Heart right ventricle (tissue), 16 donors: ENCODE measurements at places on chromosomes 6 and 20.

DNA sequence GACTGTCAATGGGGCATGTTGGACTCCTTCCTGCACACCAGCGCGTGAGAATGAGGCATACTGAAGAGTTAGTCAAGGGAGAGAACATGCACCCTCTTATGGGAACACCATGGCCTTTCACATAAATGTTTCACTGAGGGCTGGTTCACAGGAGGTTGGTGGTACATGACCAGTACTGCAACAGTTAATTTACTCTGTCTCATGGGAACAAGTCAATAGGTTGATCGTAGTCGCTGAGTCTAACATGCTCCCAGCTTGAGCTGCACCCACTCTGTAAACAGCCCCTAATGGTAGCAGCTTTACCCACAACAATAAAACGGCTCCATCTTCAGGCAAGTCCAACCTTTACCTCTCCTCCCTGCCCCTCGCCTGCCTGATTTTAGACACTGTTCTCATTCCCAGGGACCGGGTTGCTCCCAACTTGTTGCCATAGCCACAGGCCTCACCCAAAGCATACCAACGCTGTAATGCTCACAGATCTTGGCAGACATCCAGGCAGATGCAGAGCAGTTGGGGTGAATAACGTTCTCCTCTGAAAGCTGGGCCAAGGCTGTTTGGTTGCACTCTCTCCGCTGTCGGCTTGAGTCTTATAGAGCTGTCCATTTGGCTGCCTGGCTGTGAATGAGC is 111.3 kb downstream of the LY86 start:
- DNase-seq: peak; percentile 90

- DNase-seq: no peak
Measured at GRCh38 chr6:167719920-167720319, 106.8 kb upstream of the AFDN start.

GRCh38 chr6:64034910-64035655 is 399.5 kb downstream of the PHF3 start:
- no peak for DNase-seq

GRCh38 chr20:63345328-63346100 is 15.6 kb downstream of the CHRNA4 start:
- peak; percentile 76 for DNase-seq

GRCh38 chr6:131024565-131024964 is 38.5 kb downstream of the EPB41L2 start:
- no peak for DNase-seq

DNA sequence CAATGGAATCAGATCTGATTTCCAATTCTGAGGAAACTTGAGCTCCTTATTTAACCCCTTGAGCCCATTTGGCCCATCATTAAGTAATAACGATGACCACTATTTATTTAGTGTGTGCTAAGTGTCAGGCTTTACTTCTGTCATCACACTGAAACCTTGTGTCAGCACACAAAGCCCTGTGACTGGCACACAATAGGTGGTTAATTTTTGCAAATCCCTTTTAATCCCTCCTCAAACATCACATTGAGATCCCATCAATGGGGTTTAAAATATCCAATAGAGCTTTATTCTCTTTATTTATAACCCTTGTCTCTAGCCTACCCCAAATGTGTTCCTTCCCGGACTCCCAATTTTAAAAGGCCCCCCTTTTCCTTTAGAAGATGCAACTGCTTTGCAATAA is 656.8 kb upstream of the CHD6 start:
- DNase-seq: no peak

GRCh38 chr6:131029626-131030297 is 33.3 kb downstream of the EPB41L2 start:
- DNase-seq: no peak

DNA sequence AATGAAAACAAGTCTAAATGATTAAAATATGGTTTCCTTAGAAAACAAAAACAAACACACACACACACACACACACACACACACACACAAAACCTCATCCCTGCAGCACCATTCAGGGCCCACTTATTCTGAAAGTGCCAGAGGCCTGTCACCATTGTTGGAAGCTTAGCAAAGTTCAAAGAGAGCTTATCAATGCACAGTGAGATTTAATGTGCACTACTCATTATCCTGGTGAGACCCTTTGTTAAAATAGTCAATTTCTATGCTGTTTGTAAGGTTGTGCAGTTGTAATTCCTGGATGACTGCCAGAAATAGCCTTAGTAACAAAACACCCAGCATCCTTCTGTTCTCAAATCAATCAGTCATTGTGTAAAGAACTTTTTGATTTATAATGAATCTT is 482.9 kb downstream of the GRIK2 start:
- DNase-seq: no peak

- no peak for DNase-seq
Measured at GRCh38 chr6:44652547-44652946, 265.0 kb downstream of the CDC5L start.

DNA sequence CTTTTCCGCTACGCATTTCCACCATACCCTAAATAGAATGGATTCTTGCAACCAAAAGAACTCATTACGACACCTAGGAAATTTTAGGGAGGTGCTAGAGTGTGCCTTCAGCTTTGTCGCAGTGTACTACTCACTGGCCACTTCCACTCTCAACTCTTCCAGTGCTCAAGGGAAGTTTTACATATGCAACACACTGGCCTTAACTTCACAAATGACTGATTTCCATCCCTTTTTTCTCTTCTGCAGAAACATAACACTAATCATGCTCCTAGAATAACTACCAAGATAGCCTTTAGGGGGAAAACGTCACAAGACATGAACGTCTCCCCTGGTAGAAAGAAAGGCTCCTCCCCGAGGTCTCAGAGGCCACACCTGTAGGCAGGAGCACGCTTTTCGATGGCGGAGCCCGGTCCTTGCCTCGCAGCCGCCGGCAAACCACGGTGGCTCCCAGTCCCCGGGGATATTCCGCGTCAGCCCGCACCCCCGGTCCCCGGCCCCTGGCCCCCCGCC is 584 bp downstream of the LYRM4 start:
- peak; percentile 44 for DNase-seq

GRCh38 chr6:166936079-166936787 is 20.1 kb downstream of the RNASET2 start:
- DNase-seq: no peak

- DNase-seq: no peak
Measured at GRCh38 chr20:44701858-44702256, 13.3 kb upstream of the CCN5 start.

DNA sequence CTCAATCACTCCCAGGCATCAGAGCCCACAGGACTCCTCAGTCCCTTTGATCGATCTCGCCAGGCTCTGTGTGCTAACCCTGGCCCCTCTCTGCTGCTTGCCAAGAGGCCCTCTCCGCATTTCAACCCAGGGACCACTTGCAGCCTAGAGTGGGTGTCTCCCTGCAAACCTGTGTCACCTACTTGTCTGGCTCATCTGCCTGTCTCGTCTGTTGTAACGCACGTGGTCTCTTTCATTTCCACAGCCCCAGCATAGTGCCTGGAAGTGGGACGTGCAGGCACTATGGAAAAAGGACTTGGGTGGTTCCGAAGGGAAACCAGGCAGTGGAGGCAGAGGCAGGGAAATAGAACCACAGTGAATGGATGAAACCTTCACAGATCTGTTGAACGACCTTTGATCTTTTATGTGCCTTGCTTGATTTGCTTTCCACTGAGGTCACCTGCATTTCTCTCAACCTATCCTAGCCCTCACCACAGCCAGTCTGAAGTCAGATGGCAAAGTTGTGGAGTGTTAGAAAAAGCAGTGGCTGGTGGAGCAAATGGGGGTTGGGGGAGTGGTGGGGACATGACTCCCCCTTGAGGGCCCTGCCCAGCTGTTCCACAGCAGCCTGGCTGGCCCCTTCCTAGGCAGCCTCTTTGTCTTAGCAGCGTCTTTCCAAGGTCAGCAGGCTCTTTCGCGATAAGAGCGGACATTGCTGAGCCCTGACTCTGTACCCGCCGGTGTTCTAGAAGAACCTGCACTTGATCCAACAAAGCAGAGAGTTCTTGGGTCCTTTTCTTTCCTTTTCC is 55.8 kb upstream of the TAGAP start:
- no peak for DNase-seq

DNA sequence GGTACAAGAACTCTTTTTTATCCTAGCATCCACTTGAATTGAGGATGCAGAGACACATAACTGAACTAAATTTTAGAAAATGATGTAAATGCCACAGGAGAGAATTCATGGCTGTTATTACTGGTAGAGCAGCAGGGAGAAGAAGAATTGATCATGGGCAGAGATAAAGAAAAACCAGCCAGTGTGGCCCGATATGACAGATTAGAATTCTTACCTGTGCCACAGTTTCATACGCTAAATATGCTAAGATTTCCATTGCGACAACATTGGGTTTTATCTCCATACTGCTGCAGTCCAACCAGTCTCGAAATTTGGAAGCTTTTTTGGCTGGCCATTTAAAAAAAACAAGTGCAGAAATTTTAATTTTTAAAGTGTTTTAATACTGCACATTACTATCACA is 373.8 kb upstream of the RUNX2 start:
- no peak for DNase-seq

DNA sequence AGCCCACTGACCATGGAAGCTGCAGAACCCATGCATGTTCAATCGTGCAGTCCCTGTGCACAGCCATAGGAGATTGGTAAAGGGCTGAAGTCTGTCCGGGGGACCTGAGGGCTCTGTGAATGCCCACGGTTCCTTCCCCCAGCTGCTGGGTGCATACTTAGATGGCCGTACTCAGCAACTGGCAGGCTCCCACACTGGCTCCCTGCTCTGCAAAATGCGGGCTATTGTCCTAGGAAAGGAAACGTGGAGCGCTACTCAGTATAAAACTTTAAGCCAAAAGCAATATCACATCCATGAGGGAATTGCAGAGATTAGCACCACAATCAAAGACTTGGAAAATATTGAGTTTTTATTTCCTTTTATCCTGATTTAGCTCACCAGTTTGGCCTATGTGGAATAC is 202.0 kb downstream of the WDR27 start:
- no peak for DNase-seq

GRCh38 chr6:146153040-146153758 is 124.3 kb downstream of the GRM1 start:
- no peak for DNase-seq

DNA sequence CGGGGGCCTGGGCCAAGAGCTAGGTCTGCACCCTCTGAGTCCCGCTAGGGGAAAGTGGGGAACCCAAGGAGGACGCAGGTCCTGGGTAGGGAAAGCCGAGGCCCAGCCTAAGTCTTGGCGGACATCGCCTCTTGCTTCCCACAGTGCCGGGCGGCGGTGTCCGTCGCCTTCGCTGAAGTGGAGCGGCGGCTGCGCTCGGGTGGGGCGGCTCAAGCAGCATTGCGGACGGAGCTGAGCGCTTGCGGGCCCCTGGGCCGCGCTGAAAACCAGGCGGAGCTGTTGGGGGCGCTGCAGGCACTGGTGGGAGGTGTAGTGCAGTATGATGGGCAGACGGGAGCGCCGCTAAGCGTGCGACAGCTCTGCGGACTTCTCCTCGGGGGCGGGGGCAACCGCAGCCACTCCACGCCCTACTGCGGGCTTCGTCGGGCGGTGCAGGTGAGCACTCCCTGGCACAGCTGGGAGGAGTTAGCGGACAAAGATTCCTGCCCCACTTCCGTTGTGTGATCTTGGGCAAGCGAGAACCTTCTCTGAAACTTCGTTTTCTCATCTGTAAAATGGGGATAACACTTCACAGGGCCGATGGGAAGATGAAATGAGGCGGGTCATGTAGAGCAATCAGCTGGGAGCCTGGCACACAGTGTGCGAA is 4.2 kb downstream of the PRSS16 start:
- no peak for DNase-seq

DNA sequence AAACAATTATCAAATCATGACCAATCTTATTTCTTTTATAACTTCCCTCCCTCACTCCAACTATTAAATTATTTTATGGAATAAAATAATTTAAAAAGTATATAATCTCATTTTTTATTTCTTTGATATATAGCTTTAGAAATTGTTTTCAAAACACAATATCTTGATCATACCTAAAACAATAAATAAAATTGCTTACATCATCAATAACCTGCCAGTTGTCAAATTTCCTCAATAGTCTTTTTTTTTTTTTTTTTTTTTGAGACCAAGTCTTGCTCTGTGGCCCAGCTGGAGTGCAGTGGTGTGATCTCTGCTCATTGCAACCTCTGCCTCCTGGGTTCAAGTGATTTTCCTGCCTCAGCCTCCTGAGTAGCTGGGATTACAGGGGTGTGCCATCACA is 60.1 kb upstream of the ELOVL5 start:
- DNase-seq: no peak

GRCh38 chr20:31496761-31497295 is 17.4 kb upstream of the HM13 start:
- peak; percentile 84 for DNase-seq

GRCh38 chr6:113447088-113447831 is 409.9 kb upstream of the MARCKS start:
- DNase-seq: no peak

GRCh38 chr6:111662072-111662793 is 56.6 kb upstream of the TRAF3IP2 start:
- no peak for DNase-seq

- no peak for DNase-seq
Measured at GRCh38 chr6:166697113-166697512, 70.1 kb upstream of the RPS6KA2 start.

GRCh38 chr6:122717350-122717749 is 62.2 kb upstream of the FABP7 start:
- peak; percentile 8 for DNase-seq

GRCh38 chr20:37598100-37598543 is 70.4 kb upstream of the BLCAP start:
- no peak for DNase-seq

DNA sequence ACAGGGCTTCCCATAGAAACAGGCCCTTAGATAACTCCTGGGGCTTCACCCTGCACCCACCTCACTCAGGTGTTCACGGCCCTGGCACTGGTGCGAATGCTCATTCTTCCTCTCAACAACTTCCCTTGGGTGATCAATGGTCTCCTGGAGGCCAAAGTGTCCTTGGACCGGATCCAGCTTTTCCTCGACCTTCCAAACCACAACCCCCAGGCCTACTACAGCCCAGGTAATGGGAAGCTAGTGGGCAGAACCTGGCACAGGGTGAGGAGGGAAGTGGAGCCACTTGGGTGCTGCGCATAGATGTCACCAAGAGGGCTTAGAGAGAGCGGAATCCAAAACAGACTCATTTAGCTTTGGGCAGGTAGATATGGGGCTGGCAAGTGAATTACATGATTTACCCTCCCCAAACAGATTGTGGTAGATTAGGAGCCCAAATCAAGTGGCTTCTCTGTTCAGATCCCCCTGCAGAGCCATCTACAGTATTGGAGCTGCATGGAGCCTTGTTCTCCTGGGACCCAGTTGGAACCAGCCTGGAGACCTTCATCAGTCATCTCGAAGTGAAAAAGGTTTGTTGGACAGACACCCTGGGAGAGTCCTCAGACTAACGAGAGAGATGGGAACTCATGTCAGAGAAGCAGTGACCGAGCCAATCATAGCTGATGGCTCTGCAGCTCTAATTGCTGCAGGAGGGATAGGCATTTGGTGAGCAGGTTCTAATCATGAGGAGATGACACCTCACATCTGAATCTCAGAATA is 8.5 kb downstream of the ABCC10 start:
- DNase-seq: no peak
